ENCODE measurements at places on chromosomes 6 and 20. TPM values are rescaled to one million over a fixed set of nuclear protein-coding genes. Genes with fewer than 3 reads are reported as not detected.
A peak's percentile ranks its signal among the peaks of the same experiment; 100 is the strongest.

SLC22A2 gene
- total RNA-seq, result not detected

DSP gene
- total RNA-seq, result 19.2 TPM

DNA sequence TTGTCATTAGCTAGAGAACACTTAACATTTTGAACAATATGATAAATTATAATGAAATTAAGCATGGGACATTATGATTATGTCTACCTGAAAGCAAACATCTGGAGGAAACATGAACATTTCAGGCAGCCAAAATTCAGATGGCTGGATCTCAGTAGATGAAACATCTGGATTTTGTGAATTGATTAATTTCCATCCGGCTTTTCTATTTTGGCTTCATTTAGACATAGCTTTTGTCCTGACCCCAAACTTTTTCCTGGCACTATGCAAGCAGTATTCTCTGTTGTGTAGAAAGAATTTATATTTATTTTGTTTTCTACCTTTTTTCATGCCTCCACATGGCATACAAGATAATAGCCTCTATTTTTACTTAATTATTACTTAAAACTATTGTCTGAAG, 186.3 kb downstream of the OGFRL1 start:
- no peak for DNase-seq

DNA sequence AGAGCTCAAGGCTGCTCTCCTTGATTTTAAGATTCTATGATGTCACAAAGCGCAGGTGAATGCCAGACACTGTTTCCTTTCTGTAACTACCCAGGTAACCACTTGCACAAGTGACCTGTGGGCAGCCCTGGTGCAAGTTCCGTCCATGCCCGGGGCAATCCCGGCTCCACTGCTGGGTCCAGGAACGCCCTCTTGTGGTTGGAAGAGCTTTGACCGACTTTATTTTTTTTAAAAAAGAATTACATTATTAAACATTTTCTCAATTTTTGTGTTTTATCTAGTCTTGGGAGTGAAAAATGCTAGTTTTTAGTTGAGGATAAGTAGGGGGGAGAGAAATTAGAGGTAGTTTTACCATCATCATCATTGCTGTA, 695.2 kb downstream of the QKI start:
- DNase-seq, result peak; percentile 80

DNA sequence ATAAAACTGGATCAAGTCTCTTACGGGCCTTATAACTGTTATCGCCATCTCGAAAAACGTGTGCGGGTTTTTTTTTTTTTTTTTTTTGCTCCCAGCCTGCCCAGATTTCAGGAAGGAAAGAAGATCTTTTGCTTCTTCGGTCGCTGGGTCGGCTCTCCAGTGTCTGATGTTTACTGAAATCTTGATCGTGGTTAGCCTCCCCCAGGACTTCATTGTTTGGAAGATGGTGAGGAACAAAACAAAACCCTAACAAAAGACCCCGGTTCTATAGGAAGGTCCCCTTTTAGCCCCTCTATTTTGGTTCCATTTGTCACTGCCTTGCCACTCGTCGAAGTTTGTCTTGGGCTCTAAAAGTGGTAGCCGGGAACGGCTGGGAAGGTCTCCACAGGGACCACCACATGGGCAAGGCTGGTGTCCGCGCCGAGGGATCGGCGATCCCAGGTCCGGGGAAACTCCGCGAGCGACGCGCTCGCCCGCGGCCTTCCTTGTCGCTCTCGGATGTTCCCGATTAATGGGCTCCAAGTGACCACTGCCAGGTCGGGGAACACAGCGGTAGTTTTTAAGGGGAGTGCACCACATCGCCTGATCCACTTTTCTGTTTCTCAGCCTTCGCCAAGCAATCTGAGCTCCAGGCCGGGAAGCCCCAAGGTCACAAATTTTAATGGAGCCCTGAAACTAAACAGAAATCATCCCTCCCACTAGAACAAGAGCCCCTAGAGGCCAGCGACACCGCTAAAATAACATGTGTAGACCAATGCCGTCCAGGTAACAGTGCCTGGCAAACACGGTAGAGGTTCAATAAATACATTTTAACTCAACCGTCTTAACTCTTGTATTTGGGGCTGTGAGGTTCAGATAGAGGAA, 27.0 kb downstream of the TRIM27 start:
- peak; percentile 71 for DNase-seq

GRCh38 chr6:34360556-34360955, 31.9 kb downstream of the NUDT3 start:
- no peak for DNase-seq

GRCh38 chr6:137121401-137121997, 51.9 kb downstream of the IL22RA2 start:
- no peak for DNase-seq

DNA sequence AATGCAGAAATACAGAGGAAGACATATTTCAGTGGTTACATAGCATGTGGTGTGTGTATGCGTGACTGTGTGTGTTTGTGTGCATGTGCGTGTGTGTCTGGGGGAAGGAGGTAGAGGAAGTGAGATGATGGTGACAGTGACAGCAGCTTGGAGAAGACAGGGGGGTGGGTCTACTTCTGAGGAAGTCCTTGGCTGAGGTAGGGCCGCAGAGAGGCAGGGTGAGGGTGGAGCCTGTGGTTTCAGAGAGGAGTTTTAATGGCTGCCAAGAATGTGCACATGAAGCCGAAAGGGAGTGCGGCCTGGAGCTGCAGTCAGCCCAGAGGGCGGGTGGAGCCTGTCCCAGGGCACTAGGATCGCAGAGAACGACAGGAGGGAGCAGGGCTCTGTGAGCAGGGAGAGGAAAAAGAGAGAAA, 22.7 kb upstream of the RNF24 start:
- no peak for DNase-seq
